Large intestine (tissue), 12 donors: ENCODE measurements at places on chromosomes 5 and 9. TPM values are rescaled to one million over a fixed set of nuclear protein-coding genes. Genes with fewer than 3 reads are reported as not detected.

GRCh38 chr5:1138445-1139245 lies 26.8 kb upstream of the SLC12A7 start:
- no peaks in the 10 kb centered on the region for H3K27me3 ChIP-seq
- peak; percentile 67 for DNase-seq
- H3K36me3 ChIP-seq, result no peaks in the 10 kb centered on the region
- H3K27ac ChIP-seq, result peak overlapping the region; percentile 62
- H3K4me3 ChIP-seq, result no peak overlapping the region

DNA sequence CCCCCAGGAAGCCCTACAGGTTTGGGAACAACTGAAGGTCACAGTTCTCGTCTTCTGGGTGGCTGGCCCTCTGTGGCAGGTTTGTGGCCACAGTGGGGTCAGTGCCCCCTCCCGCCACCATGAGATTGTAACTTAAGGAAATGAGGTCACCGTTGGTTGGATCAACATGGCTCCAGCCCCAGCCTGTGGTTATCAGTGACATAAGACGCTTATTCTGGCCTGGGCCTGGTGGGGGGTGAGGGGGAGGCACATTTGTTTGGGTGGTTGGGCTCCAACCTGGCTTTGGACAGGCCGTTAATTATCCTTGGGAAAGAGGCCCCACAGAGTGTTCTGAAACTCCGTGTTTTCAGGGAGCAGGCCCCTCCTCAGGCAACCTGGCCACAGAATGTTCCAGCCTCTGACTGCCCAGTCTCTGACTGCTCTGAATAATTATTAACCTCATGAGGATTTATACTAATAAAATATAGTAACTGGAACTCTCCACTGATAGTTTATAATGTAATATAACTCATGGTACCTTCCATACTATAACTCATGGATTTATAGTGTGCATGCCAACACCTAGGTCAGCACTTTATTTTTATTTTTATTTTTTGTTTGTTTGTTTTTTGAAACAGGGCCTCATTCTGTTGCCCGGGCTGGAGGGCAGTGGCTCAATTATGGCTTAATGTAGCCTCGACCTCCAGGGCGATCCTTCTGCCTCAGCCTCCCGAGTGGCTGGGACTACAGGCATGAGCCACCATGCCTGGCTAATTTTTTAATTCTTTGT lies 58.0 kb upstream of the RPL26L1 start:
- peak overlapping the region; percentile 20 for H3K27ac ChIP-seq
- DNase-seq, result peak; percentile 39
- H3K4me1 ChIP-seq, result peaks cover 41% of the 10 kb centered on the region
- no peak overlapping the region for H3K4me3 ChIP-seq

GRCh38 chr5:32261198-32261597 lies 51.5 kb downstream of the MTMR12 start:
- H3K36me3 ChIP-seq, result peaks cover 74% of the 10 kb centered on the region
- H3K27me3 ChIP-seq, result no peaks in the 10 kb centered on the region
- H3K4me3 ChIP-seq, result no peak overlapping the region

DNA sequence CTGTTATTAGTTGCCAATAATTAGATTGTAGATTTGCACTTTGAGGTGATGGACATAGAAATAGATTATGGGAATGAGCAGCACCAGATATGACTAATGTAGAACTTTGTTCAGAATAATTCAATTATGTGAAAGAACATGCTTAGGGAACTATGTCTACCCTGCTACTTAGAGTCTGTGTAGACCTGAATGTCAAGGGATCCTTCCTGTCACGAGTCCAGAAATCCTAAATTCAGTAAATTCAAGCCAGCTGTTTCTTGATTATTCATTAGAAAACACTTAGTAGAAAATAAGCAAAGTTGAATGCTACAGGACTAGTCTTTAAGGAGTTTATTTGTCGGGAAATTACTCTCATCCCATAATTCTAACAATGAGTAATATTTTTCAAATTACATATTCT lies 887.3 kb upstream of the SEMA6A start:
- H3K4me3 ChIP-seq, result no peak overlapping the region
- no peaks in the 10 kb centered on the region for H3K4me1 ChIP-seq
- H3K27ac ChIP-seq, result no peak overlapping the region
- DNase-seq, result no peak
- no peaks in the 10 kb centered on the region for H3K27me3 ChIP-seq

DNA sequence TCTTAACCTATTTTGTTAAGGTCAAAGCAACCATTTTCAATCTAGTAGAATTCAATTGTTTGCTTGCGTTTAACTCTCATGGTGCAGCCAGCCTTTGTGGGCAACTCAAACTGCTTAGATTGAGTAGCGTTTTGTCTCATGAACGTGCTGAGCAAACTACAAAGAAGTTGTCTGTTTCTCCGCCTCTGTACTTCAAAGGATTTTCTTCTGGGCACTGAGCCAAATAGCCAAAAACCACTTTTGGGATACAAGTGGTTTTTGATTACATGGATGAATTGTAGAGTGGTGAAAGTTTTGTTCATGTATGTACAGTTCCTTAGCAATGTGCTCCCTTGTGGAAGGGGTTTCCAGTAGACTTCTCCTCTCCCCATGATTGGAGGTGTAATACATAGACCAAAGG lies 122.9 kb downstream of the CFAP90 start:
- H3K4me1 ChIP-seq, result no peaks in the 10 kb centered on the region
- H3K36me3 ChIP-seq, result no peaks in the 10 kb centered on the region
- no peak for DNase-seq
- H3K4me3 ChIP-seq, result no peak overlapping the region
- no peak overlapping the region for H3K27ac ChIP-seq

DNA sequence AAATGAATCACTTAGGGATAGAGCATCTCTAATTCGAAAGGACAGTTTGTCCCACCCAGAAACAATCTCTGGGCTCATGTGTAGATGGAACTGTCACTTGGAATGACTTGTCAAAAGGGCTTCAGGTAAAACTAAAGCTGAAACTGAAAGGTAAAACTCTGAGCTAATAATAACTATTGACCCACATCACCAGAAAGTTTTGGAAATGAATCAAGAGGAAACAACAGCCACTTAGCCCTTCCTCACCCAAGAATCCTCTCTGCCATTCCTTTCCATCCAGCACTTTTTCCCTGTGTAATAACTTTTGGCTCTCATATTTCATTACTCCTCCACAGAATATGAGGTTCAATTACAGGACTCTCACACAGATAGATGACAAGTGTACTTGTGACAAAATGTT lies 14.0 kb upstream of the GLRX start:
- H3K36me3 ChIP-seq, result no peaks in the 10 kb centered on the region

GRCh38 chr9:109437286-109437685 lies 60.8 kb downstream of the PTPN3 start:
- no peaks in the 10 kb centered on the region for H3K27me3 ChIP-seq
- peaks cover 8% of the 10 kb centered on the region for H3K4me1 ChIP-seq
- no peak for DNase-seq
- no peak overlapping the region for H3K4me3 ChIP-seq

GRCh38 chr5:168327451-168327850 lies 36.0 kb downstream of the WWC1 start:
- H3K27me3 ChIP-seq, result no peaks in the 10 kb centered on the region
- H3K36me3 ChIP-seq, result no peaks in the 10 kb centered on the region
- no peak overlapping the region for H3K4me3 ChIP-seq

- no peak overlapping the region for H3K4me3 ChIP-seq
- H3K36me3 ChIP-seq, result peaks cover 6% of the 10 kb centered on the region
- no peaks in the 10 kb centered on the region for H3K27me3 ChIP-seq
- no peak for DNase-seq
- H3K27ac ChIP-seq, result no peak overlapping the region
Measured at GRCh38 chr5:172439785-172440477, 14.4 kb downstream of the SH3PXD2B start.

GRCh38 chr9:93026640-93027039 lies 31.9 kb upstream of the SUSD3 start:
- no peaks in the 10 kb centered on the region for H3K27me3 ChIP-seq
- no peaks in the 10 kb centered on the region for H3K4me1 ChIP-seq
- DNase-seq, result no peak
- H3K36me3 ChIP-seq, result peaks cover 15% of the 10 kb centered on the region

GRCh38 chr9:123454361-123454760 lies 98.4 kb downstream of the CRB2 start:
- no peak overlapping the region for H3K4me3 ChIP-seq
- no peak overlapping the region for H3K27ac ChIP-seq
- no peak for DNase-seq

- peak overlapping the region; percentile 72 for H3K27ac ChIP-seq
- no peaks in the 10 kb centered on the region for H3K27me3 ChIP-seq
- peak; percentile 41 for DNase-seq
- peaks cover 21% of the 10 kb centered on the region for H3K36me3 ChIP-seq
- peak overlapping the region; percentile 93 for H3K4me3 ChIP-seq
Measured at GRCh38 chr5:7869474-7870136, 657 bp downstream of the MTRR start.

DNA sequence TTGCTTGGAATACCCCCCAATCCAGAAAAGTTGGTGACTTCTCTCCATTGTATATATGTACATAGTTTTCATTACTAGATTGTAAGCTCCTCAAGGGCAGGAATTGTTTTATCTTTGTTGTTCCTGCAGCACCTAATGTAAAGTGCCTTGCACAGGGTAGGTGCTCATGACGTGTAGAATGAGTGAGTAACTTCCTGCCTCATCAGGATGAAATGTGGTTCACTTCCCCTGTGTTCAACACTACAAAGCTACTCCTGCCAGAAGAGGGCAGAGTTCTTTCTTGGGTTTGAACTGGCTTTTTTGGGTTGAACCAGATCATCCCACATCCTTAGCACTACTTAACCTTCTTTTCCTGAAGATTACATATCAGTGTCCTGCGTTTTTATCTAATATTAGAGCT lies 23.9 kb downstream of the GTF3C4 start:
- H3K4me1 ChIP-seq, result no peaks in the 10 kb centered on the region
- no peak overlapping the region for H3K4me3 ChIP-seq
- H3K27ac ChIP-seq, result no peak overlapping the region
- no peaks in the 10 kb centered on the region for H3K27me3 ChIP-seq

GRCh38 chr9:96150324-96151227 lies 151.4 kb downstream of the HSD17B3 start:
- H3K27ac ChIP-seq, result no peak overlapping the region
- H3K27me3 ChIP-seq, result no peaks in the 10 kb centered on the region
- no peak overlapping the region for H3K4me3 ChIP-seq
- no peaks in the 10 kb centered on the region for H3K36me3 ChIP-seq
- DNase-seq, result no peak

GRCh38 chr5:35232124-35232523 lies 1.8 kb upstream of the PRLR start:
- no peak overlapping the region for H3K27ac ChIP-seq
- peaks cover 19% of the 10 kb centered on the region for H3K4me1 ChIP-seq
- no peak for DNase-seq
- H3K36me3 ChIP-seq, result no peaks in the 10 kb centered on the region
- no peak overlapping the region for H3K4me3 ChIP-seq
- H3K27me3 ChIP-seq, result peaks cover 5% of the 10 kb centered on the region

- H3K4me1 ChIP-seq, result peaks cover 10% of the 10 kb centered on the region
- H3K27ac ChIP-seq, result peak overlapping the region; percentile 62
- no peak overlapping the region for H3K4me3 ChIP-seq
- no peak for DNase-seq
- H3K27me3 ChIP-seq, result no peaks in the 10 kb centered on the region
Measured at GRCh38 chr5:180786531-180787398, 15.8 kb downstream of the MGAT1 start.

GRCh38 chr5:80213466-80213865 lies 42.4 kb downstream of the SERINC5 start:
- no peaks in the 10 kb centered on the region for H3K27me3 ChIP-seq
- no peak overlapping the region for H3K27ac ChIP-seq
- H3K36me3 ChIP-seq, result peaks cover 16% of the 10 kb centered on the region
- no peak overlapping the region for H3K4me3 ChIP-seq

DNA sequence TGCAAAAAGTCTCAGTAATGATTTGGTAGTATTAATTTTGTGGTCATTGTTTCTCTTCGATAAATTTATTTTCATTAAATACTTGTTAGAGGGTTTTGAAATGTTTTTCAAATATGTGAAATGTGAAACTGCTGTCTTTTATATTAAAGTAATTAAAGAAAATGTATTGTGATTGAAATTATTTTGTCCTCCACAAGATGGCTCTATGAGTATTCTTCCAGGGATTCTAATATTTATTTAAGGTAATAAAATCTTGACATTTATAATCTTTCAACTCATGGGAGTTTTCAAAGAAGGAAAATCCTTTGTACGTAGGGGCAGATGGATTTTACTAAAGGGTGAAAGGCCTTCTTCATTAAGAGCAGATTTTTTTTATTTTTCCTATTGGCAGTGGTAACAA lies 19.3 kb downstream of the ISOC1 start:
- H3K4me1 ChIP-seq, result no peaks in the 10 kb centered on the region
- no peaks in the 10 kb centered on the region for H3K27me3 ChIP-seq
- H3K4me3 ChIP-seq, result no peak overlapping the region
- no peak for DNase-seq
- H3K27ac ChIP-seq, result no peak overlapping the region
- H3K36me3 ChIP-seq, result peaks cover 27% of the 10 kb centered on the region

- H3K36me3 ChIP-seq, result no peaks in the 10 kb centered on the region
- H3K27ac ChIP-seq, result no peak overlapping the region
- no peak overlapping the region for H3K4me3 ChIP-seq
- peaks cover 6% of the 10 kb centered on the region for H3K4me1 ChIP-seq
- H3K27me3 ChIP-seq, result no peaks in the 10 kb centered on the region
Measured at GRCh38 chr5:34750206-34750605, 88.8 kb upstream of the TTC23L start.

GRCh38 chr5:154756868-154757813 lies 2.0 kb downstream of the LARP1 start:
- peak overlapping the region; percentile 83 for H3K4me3 ChIP-seq
- peaks cover 33% of the 10 kb centered on the region for H3K4me1 ChIP-seq
- peak; percentile 74 for DNase-seq
- peaks cover 5% of the 10 kb centered on the region for H3K36me3 ChIP-seq
- H3K27me3 ChIP-seq, result no peaks in the 10 kb centered on the region
- H3K27ac ChIP-seq, result peak overlapping the region; percentile 73

DNA sequence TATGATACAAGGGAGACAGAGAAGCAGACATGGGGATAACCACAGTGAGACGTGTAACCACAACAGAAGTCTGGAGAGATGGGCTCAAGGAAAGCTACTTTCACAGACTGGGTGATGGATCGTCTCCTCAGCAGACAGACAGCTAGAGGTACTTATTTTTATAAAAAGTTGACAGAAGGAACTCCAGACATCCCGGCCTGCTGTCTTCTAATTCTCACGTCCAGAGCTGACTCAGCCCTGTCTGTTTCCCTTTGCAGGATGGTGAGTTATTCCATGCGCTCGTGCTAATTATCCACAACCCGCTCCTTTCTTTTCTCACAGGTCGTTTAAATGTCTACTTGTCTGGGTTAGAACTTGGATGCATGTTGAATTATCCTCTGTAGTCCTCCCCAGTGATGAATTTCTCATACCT lies 304.5 kb downstream of the CWC27 start:
- no peak for DNase-seq
- H3K27ac ChIP-seq, result no peak overlapping the region
- no peak overlapping the region for H3K4me3 ChIP-seq
- no peaks in the 10 kb centered on the region for H3K36me3 ChIP-seq
- no peaks in the 10 kb centered on the region for H3K27me3 ChIP-seq

The ZNF300 gene
- polyA plus RNA-seq, result 13.7 TPM

The COL27A1 gene
- polyA plus RNA-seq, result 117 TPM

The GPR21 gene
- 0.24 TPM for polyA plus RNA-seq

The MCTP1 gene
- polyA plus RNA-seq, result 4.8 TPM

The BTNL8 gene
- 135 TPM for polyA plus RNA-seq

The SPATA31E1 gene
- polyA plus RNA-seq, result 0.48 TPM

The CDH18 gene
- 1.1 TPM for polyA plus RNA-seq

The CCDC192 gene
- 0.39 TPM for polyA plus RNA-seq

The MPDZ gene
- 51.0 TPM for polyA plus RNA-seq

The NR3C1 gene
- 32.6 TPM for polyA plus RNA-seq

The RNF38 gene
- 24.4 TPM for polyA plus RNA-seq

The STPG3 gene
- polyA plus RNA-seq, result 3.4 TPM

The PCDHA8 gene
- polyA plus RNA-seq, result 0.43 TPM

The ROPN1L gene
- polyA plus RNA-seq, result 0.30 TPM
